NCI-H1417 (cell line): ENCODE measurements at places on chromosomes 7 and 10.

GRCh38 chr10:98910048-98910447 is 325.6 kb downstream of the HPSE2 start:
- no peak for DNase-seq

GRCh38 chr10:60732807-60733516 is 45.3 kb upstream of the CDK1 start:
- DNase-seq: peak; percentile 67

GRCh38 chr7:35967366-35968139 is 166.7 kb downstream of the SEPTIN7 start:
- DNase-seq: no peak

GRCh38 chr10:91462423-91462822 is 52.3 kb downstream of the HECTD2 start:
- no peak for DNase-seq

DNA sequence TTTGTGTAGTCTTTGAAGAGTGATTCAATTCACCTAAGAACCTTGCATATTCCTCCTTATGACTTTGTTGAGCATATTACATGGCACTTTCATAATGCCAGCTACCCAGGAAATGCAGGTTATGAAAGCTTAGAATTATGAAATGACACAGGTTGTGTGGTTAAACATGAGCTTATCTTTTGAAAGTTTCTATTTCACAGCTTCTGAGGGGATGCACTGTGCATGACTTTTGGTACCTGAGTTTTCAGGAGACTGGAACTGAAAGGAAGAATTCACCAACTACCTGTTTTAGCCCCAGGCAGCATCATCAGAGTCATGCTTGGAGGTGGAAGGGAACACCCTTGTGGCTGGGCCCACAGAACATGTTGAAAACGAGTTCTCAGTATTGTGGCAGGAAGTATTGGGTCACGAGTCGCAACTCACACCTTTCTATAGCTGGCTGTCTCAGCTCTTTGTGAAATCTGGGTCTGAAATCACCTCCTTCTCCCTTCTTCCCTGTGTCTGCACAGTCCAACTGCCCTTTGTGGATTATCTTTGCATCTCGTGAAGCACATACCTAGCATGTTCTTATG is 228.2 kb downstream of the PTEN start:
- no peak for DNase-seq

DNA sequence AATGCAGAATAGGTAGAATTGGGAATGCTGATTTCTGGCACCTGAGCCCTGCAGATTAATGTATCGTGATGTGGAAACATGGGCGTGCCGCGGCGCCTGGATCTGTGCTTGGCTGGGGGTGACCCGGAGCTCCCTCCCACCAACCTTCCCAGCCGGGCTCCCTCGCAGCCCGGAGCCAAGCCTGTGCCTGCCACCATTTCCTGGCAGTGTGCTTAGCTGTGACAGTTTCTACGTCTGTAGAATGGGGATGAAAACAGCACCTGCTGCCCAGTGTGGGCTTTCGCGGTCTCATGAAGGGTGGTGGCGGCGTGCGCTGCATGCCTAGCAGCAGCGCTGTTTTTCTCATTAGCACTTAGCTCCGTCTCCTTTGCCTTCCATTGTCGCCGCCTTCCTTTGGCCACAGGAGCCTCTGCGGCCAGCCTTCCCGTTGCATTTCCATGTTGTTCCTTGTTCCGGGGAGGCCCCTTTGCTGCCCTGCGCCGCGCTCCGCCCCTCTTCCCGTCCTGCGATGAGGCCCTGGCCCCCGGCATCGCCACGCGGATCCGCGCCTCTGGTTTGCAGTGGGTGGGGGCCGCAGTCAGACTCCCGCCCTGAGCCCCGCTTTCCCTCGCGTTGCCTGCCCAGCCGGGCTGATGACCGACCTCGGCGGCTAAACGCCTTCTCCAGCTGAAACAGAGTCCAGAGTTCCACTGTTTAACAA is 84.2 kb downstream of the CUL1 start:
- DNase-seq: no peak

GRCh38 chr7:7562736-7563135 is 3.9 kb upstream of the MIOS start:
- no peak for DNase-seq

- no peak for DNase-seq
These were observed 51.1 kb downstream of the TMEM209 start for GRCh38 chr7:130154131-130154500.
